Lung (tissue), 17 donors: ENCODE measurements at places on chromosomes 2 and 18. TPM values are rescaled to one million over a fixed set of nuclear protein-coding genes. Genes with fewer than 3 reads are reported as not detected.
A peak's percentile ranks its signal among the peaks of the same experiment; 100 is the strongest.

GRCh38 chr2:30769891-30770462 is 37.3 kb downstream of the CAPN13 start:
- H3K4me1 ChIP-seq = no peaks in the 10 kb centered on the region
- H3K4me3 ChIP-seq = no peak overlapping the region
- H3K36me3 ChIP-seq = no peaks in the 10 kb centered on the region
- no peak overlapping the region for H3K27ac ChIP-seq
- no peaks in the 10 kb centered on the region for H3K27me3 ChIP-seq
- no peak for DNase-seq

DNA sequence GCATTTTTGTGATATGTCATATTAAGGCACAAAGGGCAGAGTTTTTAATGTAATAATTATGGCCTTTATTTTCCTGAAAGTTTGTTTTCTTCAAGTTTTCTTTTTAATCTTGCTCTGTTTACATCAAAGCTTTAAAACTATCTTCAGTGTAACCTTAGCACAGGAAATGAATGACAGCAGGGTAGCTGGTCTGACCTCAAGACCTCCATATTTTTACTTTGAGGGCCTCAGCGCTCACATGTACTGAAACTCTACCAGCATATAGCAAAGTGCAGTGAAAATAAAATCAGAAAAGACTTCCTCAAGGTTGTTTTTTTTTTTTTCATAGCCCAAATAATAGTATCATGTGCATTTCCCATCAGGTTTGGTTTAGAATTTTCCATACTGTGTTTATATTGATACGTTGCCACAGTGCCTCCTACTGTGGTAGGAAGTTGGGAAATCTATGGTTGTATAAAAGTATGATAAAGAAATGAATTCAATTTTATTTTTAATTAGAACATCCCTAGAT is 163.4 kb downstream of the UBE2E3 start:
- H3K4me1 ChIP-seq = no peaks in the 10 kb centered on the region
- no peak overlapping the region for H3K4me3 ChIP-seq

The AKAIN1 gene
- not detected for total RNA-seq

The EHBP1 gene
- total RNA-seq = 33.7 TPM

The IL36G gene
- not detected for total RNA-seq

DNA sequence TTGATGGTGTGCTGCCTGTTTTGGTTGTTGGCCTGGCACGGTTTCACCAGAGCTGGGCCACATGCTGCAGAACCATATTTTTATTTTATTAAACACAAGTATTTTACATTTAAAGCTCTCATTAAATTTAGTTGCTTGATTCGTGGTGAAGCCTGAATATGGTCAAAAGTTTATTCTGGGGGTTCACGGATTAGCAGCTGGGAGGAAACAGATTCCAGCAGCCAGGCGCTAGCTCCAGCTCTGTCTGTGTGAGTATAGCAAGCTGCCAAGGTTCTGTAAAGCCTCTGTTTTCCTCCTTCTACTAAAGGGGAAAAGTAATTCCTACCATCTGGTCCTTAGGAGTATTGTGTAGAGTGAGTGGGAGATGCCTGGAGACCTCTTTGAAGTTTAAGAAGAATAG is 22.5 kb downstream of the GATA6 start:
- peaks cover 3% of the 10 kb centered on the region for H3K36me3 ChIP-seq
- peak; percentile 94 for DNase-seq
- H3K4me3 ChIP-seq = no peak overlapping the region

The NYAP2 gene
- total RNA-seq = 1.6 TPM

The NOSTRIN gene
- 29.2 TPM for total RNA-seq

- no peaks in the 10 kb centered on the region for H3K4me1 ChIP-seq
- H3K27ac ChIP-seq = no peak overlapping the region
- DNase-seq = no peak
- no peaks in the 10 kb centered on the region for H3K36me3 ChIP-seq
- no peaks in the 10 kb centered on the region for H3K27me3 ChIP-seq
Observed at GRCh38 chr2:204491528-204491927, 53.7 kb upstream of the PARD3B start.

GRCh38 chr2:119864318-119864717 is 104.6 kb downstream of the PTPN4 start:
- H3K27me3 ChIP-seq = no peaks in the 10 kb centered on the region
- no peak overlapping the region for H3K27ac ChIP-seq
- DNase-seq = no peak
- H3K4me3 ChIP-seq = no peak overlapping the region
- peaks cover 5% of the 10 kb centered on the region for H3K4me1 ChIP-seq
